Activated CD4-positive, alpha-beta memory T cell treated with anti-CD3 and anti-CD28 coated beads for 36 hours (primary cell): ENCODE measurements at places on chromosomes 12 and 14.

DNA sequence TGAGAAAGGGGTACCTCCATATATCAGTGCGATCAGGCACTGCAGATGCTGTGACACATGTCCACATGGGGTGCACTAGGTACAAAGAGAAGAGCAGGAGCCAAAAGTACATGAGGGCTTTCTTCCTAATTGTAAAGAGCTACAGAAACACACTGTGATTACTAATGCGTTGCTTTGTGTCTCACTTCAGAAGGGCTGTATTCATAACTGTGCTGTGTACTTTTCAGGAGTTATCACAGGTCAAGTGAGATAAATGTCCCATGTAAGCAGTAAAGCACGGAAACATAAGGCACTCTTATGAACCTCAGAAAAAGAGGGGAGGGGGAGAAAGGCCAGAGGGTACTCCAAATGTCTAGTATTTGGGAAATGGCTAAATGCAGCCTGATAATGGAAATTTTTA lies 10.6 kb downstream of the SPRING1 start:
- no peak for DNase-seq

- DNase-seq: no peak
Observed at GRCh38 chr14:32694795-32695449, 243.8 kb upstream of the NPAS3 start.

GRCh38 chr14:35506927-35507326 lies 27.0 kb upstream of the INSM2 start:
- DNase-seq: no peak

DNA sequence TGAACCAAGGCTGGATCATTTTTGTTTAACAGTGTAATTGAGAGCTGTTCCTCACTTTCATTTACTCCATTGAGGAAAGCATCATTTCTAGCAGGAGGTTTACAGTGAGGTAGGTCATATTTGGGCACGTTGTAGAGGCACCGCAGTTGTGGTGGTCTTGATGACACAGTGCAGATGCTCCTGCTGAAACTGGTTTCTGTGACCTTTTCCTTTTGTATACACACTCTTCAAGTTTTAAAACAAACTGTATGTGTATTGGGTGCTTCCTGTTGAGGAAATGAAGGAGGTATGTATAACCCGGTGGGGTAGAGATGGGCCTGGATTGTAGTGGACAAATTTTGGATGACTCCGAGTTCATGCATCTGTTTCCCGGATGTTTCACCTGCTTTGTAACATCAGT lies 456.3 kb upstream of the RGS6 start:
- no peak for DNase-seq

DNA sequence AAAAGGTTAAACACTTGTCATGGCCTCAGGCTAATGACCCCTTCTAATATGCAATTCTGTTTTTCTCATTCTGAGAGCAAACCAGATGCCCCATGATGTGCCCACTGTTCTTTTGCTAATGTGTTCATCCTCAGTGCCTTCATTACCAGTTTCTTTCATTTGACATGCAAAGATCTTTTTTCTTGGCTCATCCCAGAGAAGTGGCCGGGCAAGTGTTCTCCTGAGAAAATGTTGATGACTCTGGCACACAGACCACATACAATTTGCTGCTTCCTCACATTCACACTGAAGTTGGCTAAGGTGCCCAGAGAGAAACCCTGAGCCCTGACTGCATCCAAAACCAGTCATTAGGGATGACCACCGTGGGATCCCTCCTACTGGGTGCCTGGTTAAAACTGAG lies 833.3 kb downstream of the DIO2 start:
- DNase-seq: no peak

- DNase-seq: no peak
Observed at GRCh38 chr14:88791252-88791621, 1.5 kb downstream of the EML5 start.

DNA sequence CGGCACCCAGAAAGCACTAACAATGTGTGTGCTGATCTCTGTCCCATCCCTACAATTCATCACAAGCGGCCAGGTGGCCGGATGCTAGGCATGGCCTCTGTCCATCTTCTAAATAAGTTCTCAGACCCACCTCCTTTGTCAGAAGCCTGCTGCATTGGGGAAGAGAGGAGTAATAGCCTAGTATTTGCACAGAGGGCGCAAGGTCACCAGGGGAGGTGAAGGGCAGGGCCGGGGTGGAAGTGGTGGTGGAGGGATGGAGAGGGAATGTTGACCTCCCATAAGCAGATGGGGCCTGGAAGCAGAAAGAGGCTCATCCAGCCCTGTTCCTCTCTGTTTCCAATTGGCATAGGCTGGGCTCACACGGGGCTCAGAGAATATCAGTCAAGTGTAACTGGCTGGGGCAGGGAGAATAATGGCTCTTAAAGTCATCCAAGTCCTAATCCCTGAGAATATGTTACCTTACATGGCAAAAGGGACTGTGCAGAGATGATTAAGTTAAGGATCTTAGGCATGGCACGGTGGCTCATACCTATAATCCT lies 6.9 kb downstream of the RILPL1 start:
- DNase-seq: no peak

DNA sequence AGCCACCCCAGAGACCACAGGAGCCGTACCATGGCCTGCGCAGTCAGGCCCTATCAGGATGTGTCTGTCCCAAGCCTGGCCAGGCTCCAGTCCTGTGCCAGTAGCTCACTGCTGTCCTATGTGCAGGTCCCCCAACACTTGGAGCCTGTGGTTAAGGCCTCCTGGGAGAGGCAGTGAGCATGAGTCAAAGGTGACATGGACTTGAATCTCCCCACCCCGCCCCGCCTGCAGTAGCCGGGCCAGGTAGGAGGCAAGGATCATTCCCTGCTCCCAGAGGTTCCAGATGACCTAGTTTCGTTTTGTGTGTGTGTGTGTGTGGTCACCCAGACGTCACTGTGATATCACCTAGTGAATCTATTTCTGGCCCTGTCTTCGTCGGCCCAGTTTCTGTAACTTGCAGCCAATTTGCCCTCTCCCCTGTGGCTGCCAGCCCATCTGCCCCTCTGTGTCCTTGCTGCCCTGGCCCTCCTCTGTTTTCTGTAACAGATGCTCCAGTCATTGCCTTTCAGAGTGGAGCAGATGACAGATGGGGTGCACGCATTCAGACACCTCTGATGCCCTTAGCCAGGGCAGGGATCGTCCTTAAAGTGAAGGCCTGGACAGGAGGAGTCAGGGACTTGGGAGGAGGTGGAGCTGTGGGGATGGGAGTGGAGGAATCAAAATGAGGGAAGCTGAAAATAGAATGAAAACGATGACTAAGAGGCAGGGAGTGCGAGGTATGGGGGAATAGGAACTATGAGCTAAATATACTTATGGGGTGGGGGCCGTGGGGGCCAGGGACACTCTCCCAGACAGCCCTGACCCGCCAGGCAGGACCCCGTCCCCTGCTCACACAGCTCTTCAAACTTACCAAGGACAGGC lies 37.4 kb downstream of the SLC6A12 start:
- no peak for DNase-seq

GRCh38 chr12:3789838-3790237 lies 36.9 kb upstream of the CRACR2A start:
- no peak for DNase-seq

DNA sequence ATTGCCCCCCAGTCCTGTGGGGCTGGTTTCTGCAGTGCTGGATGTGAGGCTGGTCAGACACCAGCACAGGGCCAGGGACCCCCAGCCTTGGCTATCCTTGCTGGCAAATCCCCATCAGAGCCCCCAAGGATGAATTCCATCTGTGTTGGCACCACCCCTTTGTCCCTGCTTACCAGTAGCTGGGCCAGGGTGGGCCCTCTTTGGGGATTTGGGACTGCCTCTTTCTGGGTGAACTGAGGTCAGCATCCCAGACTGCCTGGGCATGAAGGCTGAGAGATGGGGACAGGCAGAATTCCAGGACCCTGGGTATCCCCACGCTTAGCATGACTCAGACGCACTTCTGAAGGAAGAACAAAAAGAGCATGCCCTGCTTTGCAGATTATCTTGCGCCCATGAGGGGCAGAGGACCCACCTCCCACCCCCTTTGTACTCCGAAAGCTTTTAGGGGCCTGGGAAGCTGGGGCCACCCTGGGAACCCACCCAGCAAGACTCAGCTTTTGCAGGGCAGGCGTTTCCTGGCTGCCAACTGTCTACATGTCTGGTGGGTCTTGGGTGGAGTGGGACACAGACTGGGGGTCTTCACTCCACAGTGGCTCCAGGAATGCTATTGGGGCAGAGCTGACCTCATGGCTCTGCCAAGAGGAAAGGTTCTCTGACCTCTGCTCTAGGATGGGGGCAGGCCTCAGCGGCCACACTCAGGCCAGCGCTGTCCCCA lies 26.8 kb downstream of the RFLNA start:
- DNase-seq: no peak

DNA sequence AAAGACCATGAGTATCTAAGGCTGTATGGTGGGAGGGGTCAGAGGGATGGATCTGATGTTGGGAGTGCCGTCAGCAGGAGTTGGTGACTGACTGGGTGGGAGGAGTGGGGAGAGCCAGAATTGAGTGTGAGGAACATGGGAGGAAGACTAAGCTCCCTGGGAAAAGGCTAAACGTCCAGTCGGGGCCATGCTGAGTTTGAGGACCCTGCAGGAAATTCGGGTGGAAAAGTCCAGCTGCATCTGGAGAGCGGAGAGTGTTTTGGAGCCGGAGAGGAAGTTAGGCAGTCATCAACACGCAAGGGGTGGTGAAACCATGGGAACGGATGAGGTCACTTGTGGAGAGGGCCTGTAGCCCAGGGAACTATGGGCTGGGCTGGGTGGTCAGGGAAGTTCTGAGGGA lies 60.9 kb downstream of the ELK3 start:
- DNase-seq: no peak

DNA sequence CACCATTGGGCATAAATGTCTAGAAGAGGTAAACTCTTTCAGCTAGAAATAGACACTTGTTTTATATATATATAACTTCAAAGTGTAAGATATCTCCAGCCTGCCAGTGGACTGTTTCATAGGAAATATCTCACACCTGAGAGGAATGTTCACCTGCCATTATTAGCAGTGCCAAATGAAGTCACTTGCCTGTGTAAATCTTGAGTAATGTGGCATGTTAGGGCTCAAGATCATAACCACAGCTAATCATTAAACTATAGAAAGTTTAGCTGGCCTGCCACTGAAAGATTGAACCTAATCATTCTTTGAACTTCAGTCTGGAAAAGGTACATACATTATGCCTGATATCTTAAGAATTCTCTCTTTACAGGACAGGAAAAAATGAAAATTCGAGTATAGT lies 25.5 kb upstream of the KCNJ8 start:
- no peak for DNase-seq

DNA sequence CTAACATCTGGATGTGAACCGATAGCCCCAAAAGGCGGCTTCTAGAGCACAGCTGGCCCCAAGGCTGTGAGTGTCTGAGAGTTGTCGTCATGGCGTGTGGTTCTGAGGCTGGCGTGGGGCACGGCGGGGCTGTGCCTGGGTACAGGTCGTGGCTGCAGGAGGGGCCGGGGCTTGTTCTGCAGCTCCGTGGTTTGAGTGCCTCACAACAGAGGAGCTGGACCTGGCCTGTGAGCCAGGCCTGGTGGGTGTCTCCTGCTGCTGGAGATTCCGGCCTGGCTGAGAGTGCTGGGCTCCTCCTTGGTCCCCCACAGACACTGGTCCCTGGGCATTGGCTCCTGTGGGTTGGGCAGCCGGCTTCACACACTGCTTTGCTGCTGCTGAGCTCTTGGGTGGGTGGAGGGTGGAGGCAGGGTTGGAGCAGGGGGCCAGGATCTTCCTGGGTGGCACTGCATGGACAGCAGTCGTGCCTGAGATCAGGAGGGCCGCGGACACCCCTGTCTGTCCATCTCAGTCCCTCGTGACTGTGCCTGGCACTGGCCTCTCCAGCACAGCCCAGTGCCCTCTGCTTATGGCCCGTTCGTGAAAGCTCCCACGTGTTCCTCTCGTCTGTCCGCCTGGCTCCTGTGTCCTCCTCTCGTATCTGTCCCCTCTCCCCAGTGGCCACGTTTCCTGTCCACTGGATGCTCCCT lies 31.8 kb upstream of the TEX22 start:
- no peak for DNase-seq

- DNase-seq: no peak
Observed at GRCh38 chr14:76023757-76024156, 38.2 kb downstream of the IFT43 start.

DNA sequence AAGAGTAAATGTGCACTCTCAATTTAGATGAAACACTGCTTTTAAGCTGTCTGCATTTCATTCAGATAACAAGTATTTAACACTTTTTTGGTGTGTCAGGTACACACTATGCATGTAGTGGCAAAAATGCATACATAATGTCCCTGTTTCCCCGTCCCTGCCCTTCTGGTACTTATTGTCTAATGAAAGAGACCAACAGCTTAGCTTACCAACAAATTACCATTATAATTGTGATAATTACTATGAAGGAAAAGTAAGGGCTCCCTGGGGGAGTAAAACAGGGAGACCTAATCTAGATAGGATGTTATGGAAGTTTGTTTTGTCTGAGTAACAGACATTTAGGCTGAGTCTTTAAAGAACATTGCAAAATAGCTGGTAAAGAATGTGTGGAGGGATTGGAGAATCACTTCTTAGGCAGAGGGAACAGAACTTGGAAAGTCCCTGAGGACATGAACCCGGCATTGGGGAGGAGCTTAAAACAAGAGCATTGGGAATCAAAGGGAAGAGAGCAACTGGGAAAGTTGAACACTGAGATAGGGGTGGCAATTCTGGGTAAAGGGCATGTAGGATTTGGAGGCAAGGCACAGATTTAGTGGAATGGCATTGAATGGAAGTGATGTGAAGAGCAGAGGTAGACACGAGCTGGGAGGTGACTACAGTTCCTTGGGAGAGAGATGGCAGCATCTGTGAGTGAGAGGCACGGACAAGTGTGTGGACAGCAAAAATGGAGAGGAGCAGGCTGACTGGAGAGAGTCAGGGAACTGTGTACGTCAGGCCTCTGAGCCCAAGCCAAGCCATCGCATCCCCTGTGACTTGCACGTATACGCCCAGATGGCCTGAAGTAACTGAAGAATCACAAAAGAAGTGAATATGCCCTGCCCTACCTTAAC lies 181.6 kb downstream of the GRIP1 start:
- no peak for DNase-seq

- DNase-seq: no peak
Observed at GRCh38 chr12:124436366-124436765, 131.0 kb downstream of the NCOR2 start.

DNA sequence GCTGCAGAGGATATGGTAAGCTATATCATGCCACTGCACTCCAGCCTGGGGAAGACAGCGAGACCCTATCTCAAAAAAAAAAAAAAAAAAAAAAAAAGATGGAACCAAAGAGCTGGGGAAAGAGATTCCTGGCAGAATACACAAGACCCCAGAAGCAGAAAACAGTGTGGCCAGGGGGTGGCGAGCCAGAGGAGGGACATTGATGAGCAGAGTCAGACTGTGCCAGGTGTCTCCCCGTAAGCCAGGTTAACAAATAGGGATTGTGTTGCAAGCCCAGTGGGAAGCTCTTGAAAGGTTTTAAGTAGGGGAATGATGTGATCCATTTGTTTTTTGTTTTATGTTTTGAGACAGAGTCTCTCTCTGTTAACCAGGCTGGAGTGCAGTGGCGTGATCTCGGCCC lies 56.1 kb downstream of the FIGNL2 start:
- DNase-seq: no peak

DNA sequence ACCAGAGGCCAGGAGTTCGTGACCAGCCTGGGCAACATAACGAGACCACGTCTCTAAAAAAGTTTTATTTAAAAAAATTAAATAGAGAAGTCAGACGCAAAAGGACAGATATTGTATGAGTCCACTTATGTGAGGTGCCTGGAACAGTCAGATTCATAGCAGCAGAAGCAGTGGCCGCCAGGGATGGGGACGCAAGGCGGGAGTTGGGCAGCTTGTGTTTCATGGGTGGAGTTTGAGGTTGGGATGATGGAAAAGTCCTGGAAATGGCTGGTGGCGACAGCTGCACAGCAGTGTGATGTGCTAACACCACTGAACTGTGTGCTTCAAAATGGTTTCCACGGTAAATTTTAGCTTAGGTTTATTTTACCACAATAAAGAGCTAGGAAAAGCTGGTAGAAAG lies 57.6 kb upstream of the DDX11 start:
- no peak for DNase-seq
